T follicular helper cell (primary cell): ENCODE measurements at places on chromosomes 11 and 22.

DNA sequence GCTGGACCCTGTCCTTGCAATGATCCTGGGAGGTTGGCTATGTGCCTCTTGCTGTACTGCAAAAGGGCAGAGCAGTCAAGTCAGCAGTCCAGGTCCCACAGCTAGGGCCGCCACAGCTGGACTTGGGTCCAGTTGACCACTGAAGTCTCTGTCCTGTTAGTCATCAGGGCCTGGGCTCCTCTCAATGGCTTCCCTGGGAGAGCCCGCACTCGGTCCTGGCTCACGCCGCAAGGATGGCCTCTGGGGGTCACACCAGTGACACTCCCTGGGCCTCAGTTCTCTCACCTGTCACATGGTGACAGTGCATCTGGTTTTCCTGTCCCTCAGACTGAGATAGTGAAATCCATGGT lies 85.1 kb downstream of the NECTIN1 start:
- no peak for DNase-seq

DNA sequence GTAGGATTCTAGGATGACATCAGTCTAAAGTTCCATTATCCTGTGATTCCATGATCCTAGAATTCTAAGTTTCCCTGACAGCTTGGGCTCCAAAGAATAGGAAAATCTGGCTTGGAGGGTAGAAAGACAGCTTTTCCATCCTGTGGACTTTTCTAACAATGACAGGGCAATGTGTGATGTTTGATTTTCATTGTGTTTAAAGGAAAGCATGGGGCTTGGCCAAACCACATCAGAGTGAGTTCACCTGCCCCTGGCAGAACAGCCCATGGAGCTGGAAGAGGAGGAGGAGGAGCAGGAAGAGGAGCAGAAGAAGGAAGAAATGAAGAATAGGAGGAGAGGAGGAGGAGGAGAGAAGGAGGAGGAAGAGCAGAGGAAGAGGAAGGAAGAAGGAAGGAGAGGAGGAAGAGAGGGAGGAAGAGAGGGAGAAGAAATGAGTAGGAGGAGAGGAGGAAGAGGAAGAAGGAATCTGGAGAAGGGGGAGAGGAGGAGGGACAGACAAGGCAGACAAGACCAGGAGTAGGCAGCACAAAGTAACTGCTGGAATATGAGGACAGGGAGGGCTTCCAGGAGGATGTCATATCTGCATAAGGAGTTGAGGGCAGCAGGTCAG lies 53.1 kb upstream of the WNT11 start:
- DNase-seq = no peak

DNA sequence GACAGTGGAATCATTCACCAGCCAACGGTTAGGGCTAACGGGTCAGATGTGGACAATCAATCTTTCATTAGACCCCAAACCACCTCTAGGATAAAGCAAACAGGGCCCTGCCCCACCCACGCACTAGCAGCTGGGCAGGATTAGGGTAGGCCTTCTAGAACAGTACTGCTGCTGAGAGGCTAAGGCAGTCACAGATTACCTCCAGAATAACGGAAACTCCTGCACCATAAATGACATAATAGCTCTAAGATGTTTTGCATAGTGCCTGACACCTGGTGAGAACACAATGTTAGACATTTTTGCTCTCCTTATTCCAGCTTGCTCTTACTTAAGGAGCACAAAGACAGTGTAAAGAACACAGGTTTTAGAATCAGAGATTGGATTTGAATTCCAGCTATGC lies 1.8 kb downstream of the SYTL2 start:
- DNase-seq = no peak

GRCh38 chr11:8312986-8313385 lies 49.3 kb upstream of the LMO1 start:
- no peak for DNase-seq

DNA sequence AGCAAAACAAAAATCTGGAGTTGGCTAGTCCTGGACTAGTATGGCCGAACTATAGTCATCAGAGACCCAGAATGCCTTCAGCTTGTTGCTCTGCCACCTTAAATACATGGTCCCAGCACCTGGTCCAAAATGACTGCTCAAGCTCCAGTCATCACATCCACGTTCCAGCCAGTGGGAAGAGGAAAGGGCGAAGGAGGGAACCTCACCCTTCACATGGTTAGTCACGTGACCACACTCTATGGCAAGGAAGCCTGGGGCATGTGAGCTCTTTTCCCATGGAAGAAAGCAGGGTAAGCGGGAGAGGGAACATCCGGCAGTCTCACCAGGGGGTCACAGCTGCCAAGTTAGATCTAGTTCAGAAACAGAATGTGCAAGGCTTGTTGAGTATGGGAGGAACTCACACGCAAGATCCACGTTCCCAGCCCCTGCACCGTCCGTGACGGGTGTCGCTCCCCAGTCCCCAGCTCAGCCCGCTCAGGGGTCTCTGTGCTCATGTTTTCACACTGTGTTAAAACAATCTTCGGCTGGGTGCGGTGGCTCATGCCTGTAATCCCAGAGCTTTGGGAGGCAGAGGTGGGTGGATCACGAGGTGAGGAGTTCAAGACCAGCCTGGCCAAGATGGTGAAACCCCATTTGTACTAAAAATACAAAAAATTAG lies 1.9 kb upstream of the ANO9 start:
- no peak for DNase-seq

GRCh38 chr11:36156817-36157519 lies 132.3 kb downstream of the COMMD9 start:
- no peak for DNase-seq

DNA sequence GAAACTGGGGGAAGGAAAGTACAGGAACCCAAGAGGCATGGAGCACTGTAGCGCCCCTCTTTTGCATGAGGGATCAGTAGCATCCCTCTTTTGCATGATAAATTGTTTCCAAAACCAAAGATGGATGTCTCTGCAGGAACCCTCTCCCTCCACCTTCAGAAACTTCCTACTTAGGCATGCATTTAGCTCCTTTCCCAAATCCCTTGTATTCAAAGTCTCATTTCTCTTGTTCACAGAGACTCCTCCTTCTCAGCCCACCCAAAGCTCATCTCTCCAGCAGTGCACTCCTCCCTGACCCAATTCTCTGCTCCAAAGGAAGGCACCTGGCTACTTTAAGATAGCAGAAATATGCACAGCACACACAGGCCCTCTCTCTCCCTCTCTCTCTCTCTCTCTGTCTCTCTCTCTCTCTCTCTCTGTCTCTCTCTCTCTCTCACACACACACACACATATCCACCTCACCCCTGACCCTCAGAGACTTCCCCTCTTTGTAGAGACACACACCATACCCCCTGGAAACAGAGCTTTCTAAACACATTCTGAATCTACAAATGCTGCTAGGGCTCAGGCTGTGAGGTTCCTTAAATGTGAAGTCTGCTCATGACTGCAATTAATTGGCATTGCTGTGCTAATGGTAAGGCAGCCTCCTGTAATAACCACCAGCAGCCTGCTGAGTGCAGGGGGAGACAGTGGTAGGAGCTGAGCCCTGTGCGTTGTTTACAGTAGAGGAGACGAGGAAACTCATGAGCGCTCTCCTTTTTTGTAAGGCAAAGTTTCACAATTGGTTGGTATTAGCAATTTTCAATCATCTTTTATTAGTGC lies 519.6 kb downstream of the NTM start:
- no peak for DNase-seq

DNA sequence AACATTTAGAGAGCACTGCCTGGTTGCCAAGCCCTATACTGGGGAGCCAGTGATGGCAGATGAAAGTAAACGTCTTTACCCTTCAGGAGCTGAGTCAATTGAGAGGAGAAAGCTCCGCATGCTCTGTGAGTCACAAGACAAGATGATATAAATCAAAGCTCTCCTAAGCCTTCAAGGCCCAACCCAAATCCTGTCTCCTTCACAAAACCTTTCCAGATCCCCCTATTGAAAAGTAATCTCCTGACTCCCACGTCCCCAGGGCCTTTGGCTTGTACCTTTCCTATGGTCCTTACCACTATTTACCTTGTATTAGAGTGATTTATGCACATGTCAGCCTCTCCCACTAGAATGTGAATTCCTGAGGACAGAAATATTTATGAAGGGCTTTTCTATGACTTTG lies 230.1 kb upstream of the TENM4 start:
- no peak for DNase-seq

DNA sequence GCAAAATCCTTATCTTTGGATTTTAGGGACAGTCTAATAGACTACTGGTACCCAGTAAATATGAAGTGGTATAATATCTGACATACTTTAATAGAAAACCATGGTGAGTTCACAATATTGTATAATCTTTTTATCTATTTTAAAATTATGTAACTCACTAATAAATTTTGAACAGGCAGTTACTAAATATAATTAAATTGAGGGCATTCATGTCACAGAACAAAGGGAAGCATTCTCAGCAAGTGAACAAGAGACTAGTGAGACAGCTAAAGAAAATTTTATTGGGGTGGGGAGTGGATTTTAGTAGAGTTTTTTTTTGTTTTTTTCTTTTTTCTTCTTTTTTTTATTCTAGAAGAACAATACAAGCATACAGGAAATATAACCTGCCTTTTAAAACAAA lies 55.0 kb downstream of the DNAJC24 start:
- DNase-seq = no peak

- no peak for DNase-seq
These were observed 78.9 kb upstream of the TBCEL start for GRCh38 chr11:120945042-120945441.

- DNase-seq = no peak
These were observed at the start of gene CECR2 for GRCh38 chr22:17369439-17370025. Gene CECR2, plus strand, starts transcription at chr22:17369460. Its CDS starts 324 bp downstream, at chr22:17369784.

GRCh38 chr11:75800728-75801361 lies 14.2 kb upstream of the UVRAG start:
- DNase-seq = no peak

DNA sequence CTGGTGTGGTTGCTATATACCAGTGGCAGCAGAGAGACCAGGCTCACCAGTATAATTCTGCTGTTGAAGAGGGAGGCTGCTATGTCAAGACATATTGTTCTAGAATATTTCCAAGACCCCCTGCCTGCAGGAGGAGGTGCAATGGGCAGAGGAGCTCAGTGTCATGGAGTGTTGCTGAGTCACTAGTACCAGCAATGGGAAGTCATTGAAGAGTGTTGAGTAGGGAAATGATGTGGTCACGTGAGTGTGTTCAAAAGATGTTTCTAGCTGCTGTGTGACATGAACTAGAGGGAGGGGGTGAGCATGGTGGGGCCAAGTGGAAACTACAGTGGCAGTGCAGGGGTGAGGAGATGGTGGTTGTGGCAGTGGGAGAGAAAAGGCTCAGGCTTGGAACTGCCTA lies 76.3 kb upstream of the BIRC3 start:
- DNase-seq = no peak

DNA sequence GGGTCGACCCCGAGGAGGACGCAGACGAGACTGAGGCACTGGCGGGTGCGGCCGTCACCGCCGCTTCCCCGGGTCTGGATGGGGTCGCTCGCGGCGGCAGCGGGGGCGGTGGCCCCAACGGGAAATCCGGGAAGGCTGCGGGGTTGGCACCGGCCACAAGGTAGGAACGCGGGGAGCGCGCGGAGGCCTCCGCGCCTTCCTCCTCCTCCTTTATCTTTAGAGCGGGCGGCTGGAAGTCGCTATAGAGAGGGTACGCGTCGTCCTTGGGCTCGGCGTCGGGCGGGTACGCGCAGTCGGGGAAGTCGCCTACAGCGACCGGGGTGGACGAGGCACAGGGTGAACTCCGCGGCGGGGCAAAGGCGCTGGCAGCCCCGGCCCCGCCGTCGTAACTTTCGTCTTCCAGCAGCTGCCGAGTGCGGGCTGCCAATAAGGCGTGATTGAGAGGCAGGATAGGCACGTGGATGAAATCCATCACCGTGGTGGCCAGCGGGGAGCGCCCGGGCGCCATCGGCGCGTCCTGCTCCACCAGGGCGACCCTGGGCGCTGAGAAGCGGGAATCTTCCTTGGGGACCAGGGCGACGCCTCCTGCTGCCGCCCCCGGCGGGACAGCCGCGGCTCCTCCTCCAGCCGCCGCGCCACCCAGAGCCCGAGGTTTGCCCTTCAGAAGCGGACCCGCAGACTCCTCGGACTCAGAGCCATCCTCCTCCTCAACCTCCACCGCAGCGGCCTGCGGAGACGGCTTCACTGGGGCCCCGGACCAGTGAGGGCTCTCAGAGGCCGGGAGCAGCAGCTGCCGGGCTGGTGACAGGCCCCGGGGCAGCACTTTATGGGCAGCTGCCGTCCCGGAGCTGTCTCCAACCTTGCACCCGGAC lies 1.7 kb downstream of the PGR start:
- no peak for DNase-seq

GRCh38 chr22:30398685-30399680 lies 2.2 kb downstream of the SEC14L2 start:
- DNase-seq = no peak

- DNase-seq = no peak
These were observed 81.6 kb downstream of the TEAD1 start for GRCh38 chr11:12755510-12756453.

DNA sequence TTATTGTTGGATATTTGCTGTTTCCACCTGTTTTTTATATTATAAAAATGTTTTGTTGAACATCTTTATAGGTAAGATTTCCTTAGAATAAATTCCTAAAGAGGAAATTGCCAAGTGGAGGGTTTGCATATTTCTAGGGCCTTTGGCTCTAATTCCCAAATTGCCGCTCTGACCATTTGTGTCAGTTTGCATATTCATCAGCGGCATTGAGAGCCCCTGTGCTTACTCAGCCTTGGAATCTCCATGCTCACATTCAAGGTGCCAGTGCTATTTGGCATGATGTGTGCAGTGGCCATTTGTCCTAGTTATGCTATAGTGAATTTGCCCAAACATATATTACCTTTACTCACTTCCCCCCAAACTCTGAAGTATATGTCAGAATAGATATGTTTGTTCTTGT lies 25.5 kb downstream of the KREMEN1 start:
- no peak for DNase-seq

GRCh38 chr22:49577168-49578060 lies 250.3 kb downstream of the BRD1 start:
- no peak for DNase-seq

- DNase-seq = no peak
These were observed 36.2 kb downstream of the FZD4 start for GRCh38 chr11:86918973-86919372.

GRCh38 chr11:10667521-10667885 lies 26.1 kb downstream of the IRAG1 start:
- DNase-seq = no peak

DNA sequence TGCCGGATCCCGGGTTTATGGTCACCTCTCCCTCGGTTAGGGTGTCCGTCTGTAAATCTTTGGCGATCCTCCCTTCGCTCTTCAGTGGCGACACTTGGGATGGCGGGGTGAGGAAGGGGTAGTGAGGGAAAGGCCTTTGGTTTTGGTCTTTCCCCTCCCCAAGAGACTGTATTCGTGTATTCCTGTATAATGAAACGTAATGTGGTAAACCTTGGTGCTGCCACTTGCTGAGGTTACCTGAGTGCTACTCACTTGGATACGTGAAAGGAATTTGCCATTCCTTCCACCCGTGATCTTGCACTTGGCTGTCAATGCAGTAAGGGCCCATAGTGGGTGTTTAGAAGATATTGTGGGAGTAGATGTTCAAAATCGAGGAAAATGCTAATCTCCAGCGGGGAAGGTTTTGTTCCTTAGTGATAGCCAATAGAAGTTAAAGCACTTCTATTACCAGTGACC lies 578 bp upstream of the NUP160 start:
- DNase-seq = no peak

GRCh38 chr11:34846467-34846866 lies 69.7 kb downstream of the APIP start:
- DNase-seq = no peak

GRCh38 chr11:125514336-125515101 lies 18.5 kb upstream of the FEZ1 start:
- no peak for DNase-seq

GRCh38 chr11:73218106-73218829 lies at the start of gene P2RY2:
Gene P2RY2, plus strand, starts transcription at chr11:73218281. Its CDS starts 15,879 bp downstream, at chr11:73234160.
- DNase-seq = no peak

GRCh38 chr11:22930816-22931594 lies 70.7 kb upstream of the CCDC179 start:
- no peak for DNase-seq
